ENCODE measurements at places on chromosomes 2 and 18.

DNA sequence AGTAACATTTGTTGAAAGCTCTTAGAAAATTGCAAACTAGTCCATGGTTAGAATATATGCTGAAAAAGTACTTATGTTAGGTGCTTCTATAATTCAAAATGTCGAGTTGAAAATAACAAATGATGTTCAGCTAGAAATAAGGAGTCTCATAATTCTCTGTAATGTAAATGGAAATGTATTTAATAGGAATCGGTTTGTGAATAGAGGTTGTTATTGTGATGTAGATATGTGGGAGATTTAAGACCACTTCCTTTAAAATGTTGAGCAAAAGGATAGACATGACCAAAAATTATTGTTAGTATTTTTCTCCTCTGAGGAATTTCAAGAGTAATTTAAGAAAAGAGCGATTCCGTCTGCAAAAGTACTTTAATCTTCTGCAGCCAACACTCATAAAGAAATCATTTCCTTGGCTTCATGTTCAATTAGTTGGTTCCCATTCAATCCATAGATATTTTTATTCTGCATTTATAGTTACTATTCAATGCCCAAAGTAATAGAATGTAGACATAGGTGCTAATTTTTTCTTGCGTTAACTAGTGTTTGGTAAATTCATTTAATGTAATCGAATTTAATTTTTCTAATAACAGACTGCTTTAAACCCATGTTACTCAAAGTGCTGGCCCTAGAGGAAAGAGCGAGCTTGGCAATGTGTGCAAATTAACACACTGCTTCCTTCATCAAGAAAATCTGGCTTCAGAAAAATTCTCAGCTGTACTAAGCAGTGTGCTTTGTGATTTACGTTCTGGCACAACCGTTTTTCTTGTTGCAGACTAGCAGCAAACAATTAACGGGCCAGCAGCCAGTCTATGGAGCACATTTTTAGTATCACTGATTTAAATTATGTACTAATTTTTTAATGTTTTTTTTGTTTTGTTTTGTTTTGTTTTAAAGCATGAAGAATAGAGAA, 32.2 kb downstream of the FN1 start:
- no peak for DNase-seq

- no peak for DNase-seq
Observed at GRCh38 chr2:17401096-17401495, 117.1 kb downstream of the RAD51AP2 start.

DNA sequence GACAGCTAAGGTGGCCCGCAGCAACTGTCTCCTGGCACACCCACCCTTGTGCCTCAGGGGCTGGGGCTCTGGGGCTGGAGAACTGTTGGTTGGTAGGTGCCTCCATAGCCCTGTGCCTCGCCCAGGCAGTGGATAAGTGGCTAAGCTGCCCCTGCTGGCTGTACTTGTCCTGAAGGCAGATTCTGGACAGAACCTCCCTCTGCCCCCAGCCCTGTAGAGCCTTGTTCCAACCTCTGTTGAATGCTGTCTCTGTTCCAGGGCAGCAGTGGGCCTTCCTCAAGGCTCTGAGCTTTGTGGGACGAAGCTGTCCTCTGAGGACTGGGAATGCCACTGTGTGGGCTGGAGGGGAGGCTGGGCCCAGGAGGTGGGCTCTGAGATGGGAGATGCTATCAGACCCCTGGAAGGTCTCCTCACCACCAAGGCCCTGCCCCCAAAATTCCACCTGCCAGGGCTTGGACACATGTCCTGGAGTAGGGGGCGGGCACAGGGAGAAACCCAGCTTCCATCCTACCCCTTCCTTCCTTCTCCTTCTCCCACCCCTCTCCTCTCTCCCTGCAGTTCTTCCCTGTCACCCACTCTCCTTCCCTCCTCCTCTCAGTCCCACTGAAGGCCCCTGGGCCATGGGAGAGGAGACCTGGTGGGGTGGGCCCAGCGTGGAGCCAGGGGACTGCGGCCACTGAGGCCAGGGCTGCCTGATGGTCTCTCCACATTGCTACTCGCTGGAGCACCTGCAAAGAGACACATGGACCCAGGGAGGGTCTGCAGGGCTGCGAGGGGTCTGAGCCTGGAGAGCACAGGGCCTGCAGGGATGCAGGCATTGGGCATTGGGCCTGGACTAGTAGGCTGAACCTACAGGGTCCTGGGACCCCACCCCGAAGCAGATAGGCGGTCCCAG, 1.7 kb upstream of the PDCD1 start:
- DNase-seq, result no peak

GRCh38 chr2:237895544-237896506, 36.4 kb downstream of the RAMP1 start:
- DNase-seq, result no peak

DNA sequence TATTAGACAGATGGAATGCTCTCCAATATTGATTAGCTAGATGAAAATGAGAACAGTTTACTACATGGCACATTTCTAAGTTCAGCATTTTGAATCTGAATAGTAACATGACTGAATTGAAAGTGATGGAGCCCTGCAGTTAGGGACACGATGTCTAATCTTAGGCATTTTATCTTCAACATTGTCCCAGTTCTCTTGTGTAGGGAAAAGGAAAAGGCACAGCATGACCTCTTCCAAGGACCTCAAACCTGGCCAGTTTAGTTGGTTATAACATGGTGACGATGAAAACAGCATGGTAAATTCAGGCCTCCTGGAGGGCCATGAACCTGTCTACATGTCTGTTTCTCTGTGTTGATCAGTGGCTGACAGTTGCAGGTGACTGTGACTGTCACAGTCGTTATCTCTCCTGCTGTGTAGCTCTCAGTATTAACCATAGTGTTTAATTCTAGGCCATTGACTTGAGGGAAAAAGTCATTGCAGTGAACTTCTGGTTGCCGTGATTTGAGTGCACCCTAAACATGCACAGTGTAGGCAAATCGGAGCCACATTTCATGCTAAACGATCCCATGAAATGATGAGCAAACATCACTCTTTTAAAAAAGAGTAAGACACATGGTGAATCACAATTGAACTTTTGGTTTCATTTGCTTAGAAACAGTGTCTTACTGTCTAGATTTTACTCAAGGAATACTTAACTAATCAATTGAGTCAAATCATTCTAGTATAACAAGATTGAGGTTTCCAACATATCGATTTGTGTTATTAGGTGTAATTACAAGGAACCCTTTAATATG, 129.7 kb downstream of the PHLPP1 start:
- DNase-seq, result no peak

GRCh38 chr2:44753552-44754285, 187.8 kb upstream of the SIX3 start:
- DNase-seq, result no peak

GRCh38 chr2:9556121-9556743, 602 bp upstream of the ADAM17 start:
- no peak for DNase-seq

- DNase-seq, result no peak
Observed at GRCh38 chr2:176088048-176088936, 4.2 kb upstream of the HOXD13 start.

DNA sequence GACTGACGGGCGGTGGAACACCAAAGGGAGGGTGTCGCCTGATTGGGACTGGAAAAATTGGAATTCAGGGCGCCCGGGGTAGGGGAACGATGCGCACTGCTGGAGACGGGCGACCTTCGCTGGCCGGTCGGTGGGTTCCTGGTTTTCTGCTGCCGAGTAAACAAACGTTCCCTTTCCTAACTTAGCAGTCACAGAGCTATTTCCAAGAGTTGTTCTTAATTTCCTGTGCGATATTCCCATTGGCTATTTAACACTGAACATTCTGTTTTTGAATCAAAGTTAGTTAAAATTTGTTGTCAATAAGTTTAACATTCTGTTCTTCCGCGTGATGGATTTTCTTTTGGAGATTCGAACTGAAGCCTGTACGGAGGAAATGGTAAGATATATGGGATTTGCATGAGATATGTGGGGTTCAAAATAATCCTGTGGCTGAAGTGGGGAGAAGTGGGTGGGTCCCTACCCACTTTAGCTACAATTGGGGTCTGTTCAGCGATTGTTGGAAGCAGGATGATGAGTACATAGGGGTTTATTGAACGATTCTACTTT, 862 bp downstream of the C18orf54 start:
- no peak for DNase-seq
